Lung microvascular endothelial cell (primary cell): ENCODE measurements at places on chromosomes 16 and 17. TPM values are rescaled to one million over a fixed set of nuclear protein-coding genes. Genes with fewer than 3 reads are reported as not detected.

DNAH2 gene
- total RNA-seq = under 0.01 and 0.20 TPM in 2 replicates

ARHGAP23 gene
- total RNA-seq = 25.5 and 33.7 TPM in 2 replicates

SHBG gene
- total RNA-seq = 0.20 and 0.22 TPM in 2 replicates

ZDHHC1 gene
- total RNA-seq = 2.6 and 3.5 TPM in 2 replicates

SPDYE4 gene
- total RNA-seq = not detected in 2 replicates

AFMID gene
- 53.8 and 78.6 TPM in 2 replicates for total RNA-seq

RASL10B gene
- under 0.01 TPM in 2 replicates for total RNA-seq

BCAR1 gene
- 65.2 and 104 TPM in 2 replicates for total RNA-seq

OTOP2 gene
- total RNA-seq = not detected in 2 replicates

SULT1A4 gene
- 1.8 and 8.3 TPM in 2 replicates for total RNA-seq

TNFRSF17 gene
- not detected in 2 replicates for total RNA-seq

KRT222 gene
- not detected in 2 replicates for total RNA-seq

TMC5 gene
- total RNA-seq = not detected in 2 replicates

CA4 gene
- total RNA-seq = 2.0 and 8.5 TPM in 2 replicates

SULT1A2 gene
- not detected in 2 replicates for total RNA-seq

OSGIN1 gene
- 0.60 and 1.3 TPM in 2 replicates for total RNA-seq

HBM gene
- total RNA-seq = not detected in 2 replicates

GNGT2 gene
- 0.40 and 1.5 TPM in 2 replicates for total RNA-seq

OR4D1 gene
- not detected in 2 replicates for total RNA-seq

FOXJ1 gene
- not detected in 2 replicates for total RNA-seq

SLC52A1 gene
- total RNA-seq = under 0.01 and 0.22 TPM in 2 replicates

CLEC19A gene
- total RNA-seq = not detected in 2 replicates

NT5M gene
- 1.1 and 1.8 TPM in 2 replicates for total RNA-seq

MFSD6L gene
- not detected in 2 replicates for total RNA-seq

TERB1 gene
- total RNA-seq = under 0.01 TPM in 1 of 2 replicates, not detected in the other

SPNS3 gene
- total RNA-seq = 0.22 and 0.40 TPM in 2 replicates

ICAM2 gene
- total RNA-seq = 257 and 282 TPM in 2 replicates

KLHL11 gene
- total RNA-seq = 18.1 and 26.6 TPM in 2 replicates

RHBDL1 gene
- total RNA-seq = under 0.01 and 0.22 TPM in 2 replicates

DHRS7C gene
- total RNA-seq = not detected in 2 replicates

SYNGR3 gene
- 0.40 and 2.0 TPM in 2 replicates for total RNA-seq

C16orf78 gene
- total RNA-seq = not detected in 2 replicates

RPL13 gene
- total RNA-seq = 2,557 and 4,242 TPM in 2 replicates

KRT16 gene
- not detected in 2 replicates for total RNA-seq

APOH gene
- not detected in 2 replicates for total RNA-seq

ATF7IP2 gene
- 5.2 and 8.1 TPM in 2 replicates for total RNA-seq

SOX9 gene
- not detected in 2 replicates for total RNA-seq

TAOK1 gene
- 31.8 and 41.1 TPM in 2 replicates for total RNA-seq

OTOA gene
- under 0.01 TPM in 1 of 2 replicates, not detected in the other for total RNA-seq

CNTD1 gene
- total RNA-seq = under 0.01 TPM in 1 of 2 replicates, not detected in the other

RNF227 gene
- total RNA-seq = 0.44 and 0.79 TPM in 2 replicates

ZNF19 gene
- total RNA-seq = 1.2 and 1.5 TPM in 2 replicates

ALOX12B gene
- not detected in 2 replicates for total RNA-seq

GPR139 gene
- total RNA-seq = not detected in 2 replicates

CDC6 gene
- 3.8 and 8.3 TPM in 2 replicates for total RNA-seq

ENPP7 gene
- total RNA-seq = not detected in 2 replicates
